IMR-90 (cell line): ENCODE measurements at places on chromosomes 16 and 17. TPM values are rescaled to one million over a fixed set of nuclear protein-coding genes. Genes with fewer than 3 reads are reported as not detected.

The TNFRSF13B gene
- not detected in 2 replicates for polyA plus RNA-seq

The GPR142 gene
- not detected in 2 replicates for polyA plus RNA-seq

The IRF8 gene
- polyA plus RNA-seq, result not detected in 2 replicates

The TMC6 gene
- 0.19 and 0.32 TPM in 2 replicates for polyA plus RNA-seq

The GP2 gene
- not detected in 2 replicates for polyA plus RNA-seq

The CTRB2 gene
- not detected in 2 replicates for polyA plus RNA-seq

The KRT33A gene
- polyA plus RNA-seq, result not detected in 2 replicates

The OR1F1 gene
- 0.12 and 0.27 TPM in 2 replicates for polyA plus RNA-seq

The CEP131 gene
- polyA plus RNA-seq, result 9.6 and 12.3 TPM in 2 replicates

The HASPIN gene
- 1.9 and 2.2 TPM in 2 replicates for polyA plus RNA-seq

The HS3ST3B1 gene
- 2.8 and 3.1 TPM in 2 replicates for polyA plus RNA-seq

The DNAH9 gene
- polyA plus RNA-seq, result not detected in 2 replicates

The SLC22A31 gene
- 5.0 and 5.5 TPM in 2 replicates for polyA plus RNA-seq
